ENCODE measurements at places on chromosomes 12 and 14.

DNA sequence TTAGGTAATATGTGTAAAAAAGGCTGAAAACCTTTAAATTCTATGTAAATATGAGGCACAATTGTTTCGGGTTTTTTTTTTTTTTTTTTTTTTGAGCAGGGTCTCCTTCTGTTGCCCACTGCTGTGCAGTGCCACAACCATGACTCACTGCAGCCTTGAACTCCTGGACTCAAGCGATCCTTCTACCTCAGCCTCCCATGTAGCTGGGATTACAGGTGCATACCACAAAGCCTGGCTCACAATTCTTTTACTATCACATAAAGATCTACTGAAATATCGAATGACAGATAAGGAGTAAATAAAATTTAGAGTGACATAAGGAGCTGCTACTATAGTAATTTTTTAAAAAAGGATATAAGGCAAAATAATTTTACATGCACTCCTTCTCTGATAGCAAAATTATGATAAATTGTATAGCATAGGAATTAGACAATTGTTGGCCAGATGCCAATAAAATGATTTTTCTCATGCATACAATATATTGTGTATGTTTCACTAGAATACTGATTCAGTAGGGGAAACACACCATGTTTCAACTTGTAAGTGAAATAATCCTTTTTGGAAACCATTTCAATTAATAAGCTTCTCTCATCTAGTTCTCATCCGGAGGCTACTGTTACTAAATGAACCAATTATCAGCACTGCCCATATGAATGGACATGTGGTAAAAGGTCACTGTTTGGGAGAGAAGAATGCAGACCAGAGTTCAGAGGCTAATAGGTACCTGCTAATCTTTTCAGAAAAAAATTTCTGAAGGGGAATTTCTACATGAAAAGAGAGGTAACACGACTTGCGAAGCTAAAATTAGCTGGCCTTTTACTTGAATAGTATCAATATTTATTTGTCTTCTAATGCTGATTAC, 108.4 kb downstream of the PPP1R12A start:
- DNase-seq, result no peak

- DNase-seq, result no peak
These were observed 57.4 kb downstream of the PLXNC1 start for GRCh38 chr12:94205822-94206221.

GRCh38 chr12:53101931-53102781, 1.1 kb upstream of the SOAT2 start:
- DNase-seq, result no peak

DNA sequence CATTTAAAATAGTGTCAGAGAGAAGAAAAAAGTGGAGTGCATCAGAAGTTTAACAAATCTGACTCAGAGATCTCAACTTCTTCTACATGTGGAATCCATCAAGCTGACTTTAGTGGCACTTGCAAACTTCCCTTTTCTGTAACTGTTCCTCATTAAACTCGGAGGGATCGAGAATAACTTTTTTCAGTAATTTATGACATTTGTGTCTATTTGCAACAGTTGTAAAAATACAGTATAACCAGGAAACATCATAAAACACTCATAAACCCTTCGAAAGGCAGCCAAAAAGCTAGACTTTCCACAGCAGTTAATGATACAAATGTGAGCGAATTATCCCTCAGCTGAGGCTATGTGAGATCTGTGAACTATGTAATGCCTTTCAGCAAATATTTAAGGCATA, 1936.8 kb upstream of the SEL1L start:
- DNase-seq, result peak; percentile 18

DNA sequence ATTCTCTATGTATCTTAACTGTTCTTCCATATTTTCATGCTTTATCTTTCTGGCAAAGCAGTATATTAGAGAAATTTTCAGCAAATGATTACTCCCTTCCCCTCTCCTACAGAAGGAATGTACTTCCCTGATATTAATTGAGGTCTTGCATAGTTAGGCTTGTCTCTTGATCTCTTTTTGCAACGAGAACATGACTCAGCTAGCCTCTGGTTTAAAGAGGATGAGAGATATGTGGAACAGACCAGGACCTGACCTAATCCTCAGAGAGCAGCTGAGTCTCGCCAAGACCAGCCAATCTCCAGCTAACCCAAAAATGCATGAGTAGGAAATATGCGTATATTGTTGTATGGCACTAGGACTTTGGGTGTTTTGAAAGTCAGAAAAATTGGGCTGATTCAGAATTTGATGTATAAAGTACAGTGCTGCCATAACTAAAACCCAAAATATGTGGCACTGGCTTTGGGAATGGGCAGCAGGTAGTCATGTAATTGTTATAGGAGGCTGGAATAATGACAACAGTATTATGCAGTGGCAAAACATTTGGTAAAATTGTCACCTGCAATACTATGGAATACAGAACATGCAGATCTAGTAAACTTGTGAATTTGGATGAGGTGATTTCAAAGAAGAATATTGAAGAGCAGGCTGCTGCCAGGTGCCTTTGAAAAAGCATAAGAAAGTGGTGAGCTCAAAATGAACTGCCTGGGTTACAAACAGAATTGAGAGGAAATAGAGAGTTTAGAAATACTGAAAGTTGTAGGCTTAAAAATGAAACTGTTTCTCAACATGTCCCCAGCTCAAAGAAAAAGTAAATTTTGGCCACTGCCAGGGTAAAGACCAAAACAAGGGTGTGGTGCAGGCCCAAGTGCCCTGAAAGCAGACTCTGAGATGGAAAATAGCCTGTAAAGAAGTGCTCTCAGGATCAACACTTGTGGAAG, 9.3 kb upstream of the USP15 start:
- DNase-seq, result peak; percentile 58

- peak; percentile 19 for DNase-seq
These were observed 49.9 kb downstream of the FUT8 start for GRCh38 chr14:65462411-65462810.

- DNase-seq, result no peak
These were observed 16.0 kb downstream of the RPS6KL1 start for GRCh38 chr14:74906925-74907521.

- peak; percentile 40 for DNase-seq
These were observed 25.7 kb downstream of the SPTSSA start for GRCh38 chr14:34436118-34436905.

DNA sequence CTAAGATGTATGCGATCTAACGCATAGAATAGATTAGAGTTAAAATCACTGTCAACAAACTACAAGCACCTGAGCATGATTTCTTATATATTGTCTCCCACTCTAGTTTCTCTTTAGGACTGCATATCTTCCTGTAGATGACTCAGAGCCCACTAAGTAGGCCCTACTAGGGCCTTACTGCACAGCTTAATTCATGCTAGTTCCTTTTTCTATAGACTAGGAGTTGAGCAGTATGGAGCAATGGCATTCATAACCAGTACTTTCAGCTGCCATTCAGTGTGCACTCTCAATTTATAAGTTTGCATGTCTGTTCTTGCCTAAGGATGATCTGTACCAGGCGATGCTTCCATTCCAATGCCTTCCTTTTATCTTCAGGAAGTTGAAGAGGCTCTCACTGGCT, 103.5 kb downstream of the METTL25 start:
- peak; percentile 56 for DNase-seq

DNA sequence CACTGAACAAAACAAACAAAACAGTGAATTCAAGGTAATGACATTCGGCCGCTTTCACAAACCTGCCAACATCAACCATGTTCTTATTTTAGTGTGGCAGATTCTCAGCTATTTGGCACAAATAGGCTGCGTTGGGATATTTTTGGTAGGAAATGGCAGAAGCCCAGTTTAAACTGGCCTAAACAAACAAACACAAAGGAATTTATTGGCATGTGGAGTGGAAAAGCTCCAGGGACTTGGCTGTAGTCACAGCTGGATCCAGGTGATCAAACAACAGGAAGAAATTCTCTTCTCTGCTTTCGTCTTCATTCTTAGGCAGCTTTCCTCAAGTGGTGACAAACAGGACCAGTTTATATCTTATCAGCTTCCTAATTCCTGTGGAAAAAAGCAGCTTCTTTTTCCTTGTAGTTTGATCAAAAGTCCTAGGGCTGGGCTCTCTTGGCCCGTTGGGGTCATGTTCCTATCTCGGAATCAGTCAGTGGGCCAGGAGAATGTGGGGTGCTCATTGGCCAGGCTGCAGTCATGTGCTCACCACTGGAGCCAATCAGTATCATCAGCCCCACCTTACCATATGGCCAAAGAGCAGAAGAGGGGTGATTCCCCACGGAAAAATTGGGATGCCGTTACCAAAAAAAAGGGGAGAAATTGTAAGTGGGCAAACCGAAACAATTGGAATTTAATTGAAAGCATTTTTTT, 22.6 kb downstream of the C12orf75 start:
- no peak for DNase-seq

GRCh38 chr12:21429994-21430393, 7.5 kb upstream of the PYROXD1 start:
- no peak for DNase-seq

- DNase-seq, result peak; percentile 47
These were observed 26.5 kb downstream of the BCL7A start for GRCh38 chr12:122048151-122048550.

DNA sequence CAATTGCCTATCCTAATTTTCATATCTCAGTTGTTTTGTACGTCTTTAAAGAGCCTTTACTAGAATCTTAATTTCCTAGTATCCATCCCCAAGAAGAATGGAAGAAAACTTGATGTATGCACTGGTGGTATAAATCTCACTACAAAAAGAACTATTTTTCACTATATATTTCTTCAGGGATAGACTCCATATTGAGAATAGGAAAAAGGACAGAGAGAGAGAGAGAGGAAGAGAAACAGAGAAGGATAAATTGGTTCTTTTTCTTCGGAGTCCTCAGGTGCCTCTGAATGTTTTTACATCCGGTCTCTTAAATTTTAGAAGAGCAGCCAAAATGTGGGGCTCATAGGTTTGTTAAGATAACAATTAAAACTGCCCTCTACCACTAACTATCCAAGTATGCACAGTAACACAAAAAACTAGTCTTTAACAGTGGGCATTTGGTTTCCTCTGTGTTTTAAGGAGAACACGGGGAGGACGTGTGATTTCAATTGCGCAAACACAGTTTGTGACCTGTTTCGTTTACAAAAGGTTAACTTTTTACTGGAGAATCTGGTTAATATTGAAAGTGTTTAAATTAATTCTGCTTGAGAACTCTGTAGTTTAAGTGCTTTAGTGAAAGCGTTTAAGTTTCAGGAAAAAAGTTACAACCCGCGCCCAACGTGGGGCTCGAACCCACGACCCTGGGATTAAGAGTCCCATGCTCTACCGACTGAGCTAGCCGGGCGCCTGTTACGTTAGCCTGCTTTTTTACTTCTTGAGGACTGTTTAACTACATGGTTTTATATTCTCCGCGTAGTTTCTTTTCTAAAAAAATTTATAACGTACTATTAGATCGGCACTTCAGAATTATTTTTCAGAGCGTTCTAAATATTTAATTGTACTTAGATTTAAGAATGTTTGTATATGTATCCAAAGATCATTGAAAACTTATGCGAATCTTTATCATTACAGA, 5.1 kb upstream of the PSMA3 start:
- DNase-seq, result peak; percentile 65

GRCh38 chr12:77064896-77065360, 441 bp downstream of the E2F7 start:
- no peak for DNase-seq

DNA sequence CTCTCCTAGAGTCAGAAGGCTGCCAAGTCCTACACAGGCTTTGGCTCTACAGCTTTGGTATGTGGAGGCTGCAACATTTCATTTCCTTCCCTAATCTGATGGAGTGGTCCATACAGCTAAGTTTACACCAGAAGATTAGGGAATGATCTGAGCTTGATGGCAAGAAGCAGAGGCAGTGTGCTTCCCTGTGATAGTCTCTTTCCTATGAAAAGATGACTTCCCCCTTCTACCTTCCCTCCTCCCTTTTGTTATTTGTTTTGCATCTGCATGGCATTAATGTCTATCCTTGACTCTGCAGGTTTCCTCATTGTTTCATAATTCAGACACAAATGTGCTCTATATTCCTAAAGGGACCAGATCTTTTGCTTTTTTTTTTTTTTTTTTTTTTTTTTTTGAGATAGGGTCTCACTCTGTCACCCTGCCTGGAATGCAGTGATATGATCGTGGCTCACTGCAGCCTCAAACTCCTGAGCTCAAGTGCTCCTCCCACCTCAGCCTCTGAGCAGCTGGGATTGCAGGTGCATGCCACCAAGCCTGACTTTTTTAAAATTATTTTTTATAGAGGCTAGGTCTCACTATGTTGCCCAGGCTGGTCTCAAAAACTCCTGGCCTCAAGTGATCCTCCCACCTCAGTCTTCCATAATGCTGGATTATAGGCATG, 76.3 kb downstream of the GRIP1 start:
- no peak for DNase-seq

GRCh38 chr14:44030831-44031383, 476.2 kb downstream of the FSCB start:
- DNase-seq, result no peak

- DNase-seq, result no peak
These were observed 264.3 kb upstream of the GARIN6 start for GRCh38 chr12:99383258-99383657.

- peak; percentile 9 for DNase-seq
These were observed 141.7 kb downstream of the SYT1 start for GRCh38 chr12:79006306-79006705.

- no peak for DNase-seq
These were observed 1.6 kb downstream of the CISTR start for GRCh38 chr12:53749986-53750811.

DNA sequence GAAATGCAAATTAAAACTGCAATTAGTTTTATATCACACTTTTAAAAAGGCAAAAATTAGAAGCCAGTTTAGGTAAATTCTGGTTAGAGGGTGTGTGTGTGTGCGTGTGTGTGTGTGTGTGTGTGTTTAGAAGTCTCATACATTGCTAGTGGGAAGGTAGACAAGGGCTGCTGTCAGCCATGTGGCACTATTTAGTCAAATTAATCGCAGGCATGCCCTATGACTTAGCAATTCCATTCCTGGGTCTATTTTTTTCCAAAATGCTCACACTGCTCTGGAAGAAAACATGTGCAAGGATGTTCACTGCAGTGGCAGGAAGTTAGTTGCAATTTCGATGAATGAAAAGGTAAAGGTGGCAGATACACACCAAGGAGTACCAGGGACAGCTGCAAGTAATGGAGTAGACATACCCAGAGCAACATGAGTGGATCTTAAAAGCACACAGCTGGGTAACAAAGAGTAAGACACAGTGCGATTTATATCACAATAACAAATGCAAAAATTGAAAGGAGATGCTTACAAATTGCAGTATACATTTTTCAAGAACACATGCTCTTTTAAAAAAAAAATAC, 11.6 kb downstream of the CAPZA3 start:
- DNase-seq, result no peak

DNA sequence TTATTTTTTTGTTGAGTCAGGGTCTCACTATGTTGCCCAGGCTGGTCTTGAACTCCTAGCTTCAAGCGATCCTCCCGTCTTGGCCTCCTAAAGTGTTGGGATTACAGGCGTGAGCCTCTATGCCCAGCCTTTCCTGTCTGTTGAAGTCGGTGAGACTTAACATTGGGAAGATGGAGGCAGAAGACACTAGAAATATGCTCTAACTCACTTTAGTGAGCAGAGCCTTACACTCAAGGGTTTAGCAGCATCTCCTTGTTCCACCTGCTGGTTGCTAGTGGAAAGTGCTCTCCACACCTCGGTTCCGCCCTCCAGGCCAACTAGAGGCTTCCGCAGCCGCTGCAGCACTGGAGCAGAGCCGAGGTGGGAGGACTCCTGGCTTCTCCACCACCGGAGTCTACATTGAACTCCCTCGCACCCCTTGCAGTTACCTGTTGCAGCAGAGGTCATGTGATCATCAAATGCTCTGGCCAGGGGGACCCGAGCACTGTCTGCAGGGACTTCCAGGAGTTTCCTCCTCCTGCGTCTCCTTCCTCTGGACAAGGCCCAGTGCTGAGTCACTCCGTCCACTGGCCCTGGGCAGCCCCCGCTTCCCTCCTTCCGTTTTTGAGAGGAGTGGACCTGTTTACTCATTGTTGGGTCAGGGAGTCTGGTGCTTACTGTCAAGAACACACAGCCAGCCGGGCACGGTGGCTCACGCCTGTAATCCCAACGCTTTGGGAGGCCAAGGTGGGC, 9.4 kb upstream of the HVCN1 start:
- DNase-seq, result peak; percentile 96
